OCI-LY7 (cell line): ENCODE measurements at places on chromosomes 4 and X.

DNA sequence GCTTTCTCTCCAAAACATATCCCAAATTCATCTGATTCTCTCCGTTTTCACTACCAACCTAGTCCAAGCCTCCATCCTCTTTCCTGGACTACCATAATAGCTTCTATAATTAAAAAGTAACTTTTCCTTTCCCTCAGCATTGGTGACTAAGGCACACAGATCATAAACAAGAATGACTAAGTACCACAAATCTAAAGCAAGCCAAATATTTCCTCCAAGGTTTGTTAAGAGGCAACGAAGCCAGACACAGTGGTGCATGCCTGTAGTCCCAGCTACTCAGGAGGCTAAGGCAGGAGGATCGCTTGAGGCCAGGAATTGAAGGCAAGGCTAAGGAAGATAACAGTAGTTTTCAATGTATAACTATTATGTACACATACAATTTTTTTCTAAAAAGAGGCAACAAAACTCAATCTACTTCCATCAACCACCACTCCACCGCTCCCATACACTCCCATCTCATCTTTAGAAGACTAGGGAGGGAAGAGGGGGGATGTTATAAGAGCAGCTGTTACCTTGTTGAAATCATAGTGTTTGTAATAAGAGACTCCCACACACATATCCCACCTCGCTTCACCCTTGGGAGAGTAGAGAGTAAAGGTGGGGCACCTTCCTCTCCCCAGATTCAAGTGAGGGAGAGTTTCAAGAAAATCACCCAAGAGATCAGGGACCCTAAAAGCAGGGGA is 4.2 kb upstream of the JCHAIN start:
- DNase-seq, result no peak

DNA sequence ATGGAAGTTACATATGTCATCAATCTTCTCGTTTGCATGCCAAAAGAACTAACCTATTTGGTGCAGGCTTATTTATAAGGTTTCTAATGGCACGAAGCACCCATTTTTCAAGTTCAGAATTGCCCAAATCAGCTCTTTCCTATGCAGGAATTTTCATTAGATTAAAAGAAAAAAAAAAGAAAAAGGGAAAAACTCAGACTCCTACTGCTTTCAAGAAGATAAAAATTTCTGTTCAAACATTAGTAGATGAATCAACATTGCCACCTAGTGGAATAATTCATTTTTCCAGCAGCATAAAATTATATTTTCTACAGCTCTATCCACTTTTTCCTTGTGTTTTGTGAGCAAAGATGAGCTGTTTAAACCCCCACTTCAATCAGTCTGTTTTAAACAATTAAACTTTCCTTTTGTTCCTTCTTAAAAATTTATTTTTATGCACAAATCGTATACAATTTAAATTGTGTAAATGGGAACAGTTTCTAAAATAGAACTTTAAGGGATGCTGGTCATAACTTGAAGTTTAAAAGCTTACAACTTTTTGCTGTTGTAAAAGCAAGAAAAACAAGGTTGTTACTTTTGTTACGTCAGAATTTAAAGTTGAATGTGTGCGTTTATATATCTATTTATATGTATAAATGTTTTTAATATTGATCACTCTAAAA is 309.9 kb downstream of the ARAP2 start:
- DNase-seq, result peak; percentile 32

DNA sequence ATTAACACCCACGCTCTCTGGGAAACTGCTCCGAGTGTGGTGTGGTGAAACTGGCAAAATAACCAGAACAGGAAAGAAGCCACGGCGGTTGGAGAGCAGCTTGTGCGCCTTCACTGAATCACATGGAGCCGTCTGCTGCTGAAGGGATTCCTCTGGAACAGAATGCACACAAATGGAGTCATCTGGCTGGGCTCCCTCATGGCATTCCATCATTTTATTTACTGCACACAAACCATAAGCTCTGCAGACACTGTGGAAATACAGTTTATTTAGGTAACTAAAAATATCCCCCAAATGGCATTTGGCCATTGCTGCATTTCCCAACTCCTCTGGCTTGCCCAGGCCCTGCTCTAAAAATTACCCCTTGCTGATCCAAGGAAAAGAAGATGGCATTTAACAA is 187.0 kb upstream of the S100G start:
- DNase-seq, result no peak

- DNase-seq, result no peak
Observed at GRCh38 chrX:10884246-10884645, 226.9 kb upstream of the HCCS start.

DNA sequence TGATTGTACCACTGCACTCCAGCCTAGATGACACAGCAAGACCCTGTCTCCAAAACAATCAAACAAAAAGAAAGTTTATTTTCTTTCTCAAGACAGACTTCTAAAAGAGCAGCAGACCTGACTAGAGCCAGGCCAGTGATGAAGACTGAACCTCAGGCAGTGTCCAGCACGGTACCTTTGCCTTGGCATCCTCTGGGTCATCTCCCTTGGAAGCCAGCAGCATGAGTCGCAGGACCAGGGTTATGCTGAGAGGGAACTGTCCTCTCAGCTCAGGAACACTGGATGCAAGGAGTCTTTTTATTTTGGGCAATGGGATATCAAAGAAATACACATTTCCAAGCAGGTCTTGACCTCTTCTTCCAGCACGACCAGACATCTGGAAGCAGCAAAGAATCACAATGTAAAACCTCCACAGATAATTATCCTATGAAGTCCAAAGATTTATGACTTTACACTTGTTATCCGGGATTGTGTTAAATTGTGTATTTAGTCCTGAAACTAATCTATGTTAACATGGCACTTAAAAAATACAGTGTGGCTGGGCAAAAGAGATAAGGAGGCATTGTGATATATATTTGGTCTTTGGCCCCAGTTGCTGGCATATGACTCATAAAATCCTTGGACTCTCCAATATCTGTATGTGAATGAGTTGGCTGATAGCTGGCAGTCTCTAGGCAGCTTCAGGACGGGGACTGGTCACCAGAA is 66.0 kb upstream of the DDX60 start:
- no peak for DNase-seq

- peak; percentile 7 for DNase-seq
Observed at GRCh38 chrX:95764972-95765451, 919.6 kb upstream of the DIAPH2 start.

DNA sequence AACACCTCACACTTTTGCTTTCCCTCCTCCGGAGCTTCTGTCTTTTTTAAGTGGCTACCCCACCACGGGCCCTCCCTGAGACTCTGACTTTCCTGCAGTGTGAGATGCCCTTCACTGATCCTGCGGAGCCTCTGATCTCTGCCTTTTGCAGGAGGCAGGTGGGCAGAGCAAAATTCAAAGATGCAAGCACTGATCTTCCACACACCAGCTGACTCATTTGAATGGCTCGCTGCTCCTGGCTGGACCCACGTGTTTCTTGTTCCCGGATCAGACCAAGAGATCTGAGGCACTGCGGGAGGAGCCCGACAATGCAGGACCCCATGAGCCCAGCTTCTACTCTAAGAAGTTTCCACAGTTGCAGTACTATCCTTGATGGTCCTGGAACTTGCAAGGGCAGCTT is 1607.9 kb upstream of the TENM3 start:
- DNase-seq, result no peak

GRCh38 chrX:100379388-100379986 is 30.6 kb downstream of the PCDH19 start:
- DNase-seq, result peak; percentile 12

DNA sequence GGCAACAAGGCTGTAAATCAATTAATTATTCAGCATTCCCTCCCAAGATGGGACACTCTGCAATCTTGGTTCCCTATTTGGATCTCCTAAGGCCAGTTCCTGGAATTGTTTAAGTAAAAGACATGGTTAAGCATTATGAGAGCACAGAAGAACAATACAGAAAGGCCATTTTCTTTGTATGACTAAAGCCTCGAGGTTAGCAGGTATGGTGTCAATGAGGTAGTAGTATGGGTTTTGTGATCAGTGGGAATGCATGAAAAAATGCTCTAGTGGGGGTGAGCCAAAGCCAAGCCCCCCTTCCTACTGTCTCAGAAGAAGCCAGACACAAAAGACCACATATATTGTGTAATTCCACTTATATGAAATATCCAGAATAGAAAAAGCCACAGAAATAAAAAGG is 61.7 kb upstream of the S100G start:
- DNase-seq, result no peak

- no peak for DNase-seq
Observed at GRCh38 chr4:67292045-67292444, 253.3 kb downstream of the CENPC start.

DNA sequence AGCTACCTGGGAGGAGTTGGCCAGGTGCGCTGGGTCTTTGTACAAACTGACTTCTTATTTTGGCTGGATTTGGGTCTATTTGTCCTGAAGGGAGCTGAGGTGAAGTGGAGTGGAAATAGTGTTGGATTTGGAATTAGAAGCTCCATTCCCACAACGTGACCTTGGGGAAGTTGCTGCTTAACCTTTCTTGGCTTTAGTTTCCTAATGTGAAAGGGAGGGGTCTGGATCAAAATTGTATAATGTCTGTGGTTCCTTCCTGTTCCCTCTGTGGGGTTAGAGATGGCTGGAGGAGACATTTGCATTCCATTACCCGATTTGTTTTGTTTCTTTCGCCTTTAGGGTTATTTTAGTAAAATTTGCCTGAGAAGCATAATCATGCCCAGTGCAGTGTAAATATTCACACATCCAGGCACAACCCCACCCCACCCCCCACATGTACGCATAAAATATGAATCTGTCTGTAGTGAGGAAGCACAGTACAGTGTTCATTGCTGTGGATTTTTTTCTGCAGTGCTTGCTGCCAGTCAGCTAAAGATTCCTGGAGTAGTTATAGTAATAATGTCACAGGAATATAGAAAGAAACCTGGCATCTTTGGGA is 21.5 kb downstream of the JADE1 start:
- DNase-seq, result peak; percentile 49

DNA sequence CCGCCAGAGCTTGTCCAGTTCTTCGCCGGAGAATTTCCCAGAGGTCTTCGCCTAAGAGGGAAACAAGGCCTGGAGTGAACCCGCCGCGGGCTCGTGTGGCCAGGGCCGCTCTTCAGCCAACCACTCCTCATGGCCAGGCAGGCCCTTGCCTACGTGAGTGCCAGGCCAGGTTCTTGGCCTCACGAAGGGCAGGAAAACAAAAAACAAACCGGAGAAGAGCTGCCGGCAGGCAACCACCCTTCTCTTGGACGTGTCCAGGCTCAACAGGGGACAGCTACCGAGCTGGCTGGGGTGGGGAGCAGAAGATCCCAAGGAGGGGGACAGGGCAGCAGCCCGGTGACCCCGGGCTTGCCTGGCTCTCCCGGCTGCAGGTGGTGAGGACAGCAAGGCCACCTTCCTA is 13.3 kb downstream of the LRPAP1 start:
- DNase-seq, result no peak

DNA sequence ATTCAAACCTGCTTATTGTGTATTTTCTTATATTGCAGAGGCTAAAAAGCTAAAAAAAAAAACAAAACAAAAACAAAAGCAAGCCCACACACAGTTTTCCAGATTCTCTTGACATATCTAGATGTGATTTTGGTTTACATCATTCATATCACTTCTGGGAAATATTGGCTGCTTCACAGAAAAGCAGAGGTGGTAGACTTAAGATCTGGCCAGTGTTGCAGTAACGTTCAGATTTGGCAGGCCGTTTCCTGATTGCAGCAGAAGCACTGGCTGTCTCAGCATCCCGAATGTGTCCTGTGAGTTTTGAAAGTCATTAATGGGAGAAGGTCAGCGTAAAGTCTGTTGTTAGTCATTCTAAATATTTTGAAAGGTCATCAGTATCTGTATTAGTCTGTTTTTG is 2062.0 kb downstream of the ARAP2 start:
- no peak for DNase-seq

DNA sequence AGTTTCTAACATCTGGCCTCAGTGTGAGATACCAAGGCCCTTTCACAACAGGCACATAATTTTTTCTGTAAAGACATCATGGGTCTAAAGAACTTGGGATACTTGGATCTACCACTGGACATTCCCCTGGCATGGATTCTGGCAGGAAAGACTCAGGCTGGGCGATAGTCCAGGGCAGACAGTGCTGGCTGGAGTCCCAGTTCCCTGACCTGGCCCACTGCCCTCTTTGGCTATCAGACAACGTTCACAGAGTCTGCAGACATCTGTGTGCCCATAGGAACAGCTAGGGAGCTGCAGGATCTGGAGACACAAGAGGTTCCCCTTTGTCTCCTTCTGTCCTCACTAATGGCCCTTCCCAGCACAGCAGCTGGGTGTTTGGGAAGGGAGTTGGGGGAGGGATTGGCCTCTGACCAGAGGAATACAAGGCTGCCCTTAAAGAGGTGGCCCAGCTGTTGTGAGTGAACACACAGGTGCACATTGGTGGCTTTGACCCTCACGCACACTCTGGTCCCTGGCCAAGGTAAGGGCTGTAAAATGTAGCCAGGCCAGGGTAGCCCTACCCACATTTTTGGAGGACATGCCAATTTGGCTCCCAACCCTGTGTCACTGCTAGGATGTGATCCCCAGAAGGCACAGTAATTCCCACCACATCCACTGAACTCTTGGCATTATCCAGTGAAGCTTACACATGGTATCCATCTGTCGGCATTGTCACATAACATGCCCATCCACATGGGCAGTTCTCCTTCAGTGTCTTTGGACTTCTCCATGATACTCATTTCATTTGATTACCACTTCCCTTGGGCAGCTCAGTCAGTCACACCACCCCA is 72.3 kb downstream of the SOX3 start:
- no peak for DNase-seq

GRCh38 chr4:114284629-114285028 is 305.2 kb upstream of the ARSJ start:
- no peak for DNase-seq

DNA sequence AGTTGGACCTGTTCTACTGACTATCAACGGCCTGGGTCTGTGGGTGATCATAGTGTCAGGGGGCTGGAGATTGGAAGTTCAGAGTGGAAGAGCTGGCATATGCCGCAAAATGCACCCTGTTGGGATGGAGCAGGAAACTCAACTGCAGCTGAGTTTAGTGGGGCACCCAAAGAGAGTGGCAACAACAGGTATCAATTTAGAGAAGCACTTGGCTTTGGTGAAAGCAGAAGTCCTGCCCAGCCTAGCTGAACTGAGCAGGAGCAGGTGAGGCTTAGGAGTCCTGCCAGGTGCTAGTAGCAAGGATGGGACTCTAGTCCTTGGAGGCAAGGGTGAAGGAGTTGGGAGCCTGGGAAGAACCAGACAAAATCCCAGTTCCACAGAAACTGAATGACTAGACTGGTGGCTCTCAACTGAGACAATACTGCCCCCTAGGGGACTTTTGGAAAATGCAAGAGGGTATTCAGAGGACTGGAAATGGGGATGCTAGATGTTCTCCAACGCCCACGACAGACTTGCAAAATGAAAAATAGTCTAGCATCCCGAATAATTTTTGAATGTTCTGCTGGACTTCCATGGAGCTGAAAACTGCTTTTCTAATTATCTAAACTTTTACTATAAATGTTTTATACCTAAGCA is 49.4 kb downstream of the RTL9 start:
- DNase-seq, result peak; percentile 53
